K562 (cell line): ENCODE measurements at places on chromosomes 5 and 9. TPM values are rescaled to one million over a fixed set of nuclear protein-coding genes. Genes with fewer than 3 reads are reported as not detected.

GRCh38 chr5:150162142-150162513, 4.5 kb upstream of the CDX1 start:
- no peak for DNase-seq

- no peak for DNase-seq
Observed at GRCh38 chr5:157470631-157471030, 10.6 kb downstream of the NIPAL4 start.

GRCh38 chr9:98482226-98482625, 226.5 kb downstream of the GABBR2 start:
- no peak for DNase-seq

The CCL21 gene
- total RNA-seq = 0.34 TPM in 1 of 2 replicates, not detected in the other

GRCh38 chr5:115366223-115366622, 69.8 kb upstream of the CCDC112 start:
- peak; percentile 21 for DNase-seq

DNA sequence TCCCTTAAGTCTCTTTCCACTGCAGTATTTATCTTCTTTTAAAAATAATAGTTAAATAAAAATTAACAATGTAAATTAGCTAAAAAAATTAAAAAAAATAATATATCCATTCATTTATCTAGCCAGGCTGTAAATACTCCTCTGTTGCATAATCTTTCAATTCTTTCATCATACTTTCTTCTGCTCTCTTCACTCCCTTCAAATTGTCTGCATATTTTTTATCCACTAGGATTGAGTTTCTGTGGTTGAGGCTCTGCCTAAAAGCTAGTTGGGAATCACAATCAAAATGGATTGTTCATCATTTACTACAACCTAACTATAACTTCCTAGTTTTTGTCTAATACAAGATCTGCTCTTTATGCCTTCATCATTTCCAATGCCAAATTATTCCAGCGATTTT, 182.2 kb downstream of the PDE4D start:
- no peak for DNase-seq

The CRHBP gene
- not detected in 2 replicates for total RNA-seq

DNA sequence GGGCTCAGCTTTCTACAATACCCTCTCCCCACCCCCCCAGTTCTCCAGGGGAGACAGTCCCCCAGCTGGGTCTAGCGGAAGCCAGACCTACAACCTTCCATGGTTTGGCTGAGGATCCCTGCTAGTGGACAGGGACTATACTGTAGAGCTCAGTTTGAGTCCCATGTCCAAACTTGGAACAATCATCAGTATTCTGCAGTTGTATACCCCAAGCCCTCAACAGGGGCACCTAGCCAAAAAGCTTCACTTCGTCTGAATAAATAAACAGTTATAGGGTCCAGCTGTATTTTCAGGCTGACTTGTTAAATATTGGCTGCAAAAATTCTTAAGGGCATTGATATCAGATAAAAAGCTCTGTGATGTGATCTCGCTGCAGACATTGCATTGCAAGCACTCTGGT, 15.4 kb upstream of the C9 start:
- no peak for DNase-seq

GRCh38 chr9:91843623-91844148, 106.3 kb downstream of the ROR2 start:
- no peak for DNase-seq

The MYOT gene
- not detected in 2 replicates for total RNA-seq

The SMIM33 gene
- total RNA-seq = not detected in 2 replicates

The BNC2 gene
- total RNA-seq = 0.13 TPM in 1 of 2 replicates, not detected in the other

GRCh38 chr9:129822898-129823541, 916 bp downstream of the TOR1A start:
- no peak for DNase-seq

DNA sequence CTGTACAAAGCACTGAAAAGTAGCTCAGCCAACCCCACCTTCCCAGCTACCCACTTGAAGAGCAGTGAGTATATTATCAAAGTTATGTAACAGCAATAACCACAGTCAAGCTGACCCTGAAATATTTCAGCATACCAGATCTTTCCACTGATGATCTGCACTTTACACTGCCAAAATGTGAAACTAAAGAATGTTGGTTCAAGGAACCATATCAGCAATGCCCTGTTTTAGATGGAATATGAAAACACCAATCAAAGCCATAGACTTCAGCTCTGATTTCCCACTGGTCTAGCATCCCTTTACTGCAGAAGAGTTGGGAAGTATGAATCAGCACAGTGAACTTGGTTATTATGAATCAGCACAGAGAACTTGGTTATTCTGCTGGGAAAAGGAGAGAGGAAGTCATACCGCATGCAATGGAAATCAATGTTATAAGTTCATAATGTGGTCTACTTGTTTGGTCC, 20.0 kb downstream of the CEMIP2 start:
- DNase-seq = no peak
